ENCODE measurements at places on chromosomes 5 and 9.

GRCh38 chr9:95962936-95963335 is 87.4 kb downstream of the ERCC6L2 start:
- no peak for DNase-seq

DNA sequence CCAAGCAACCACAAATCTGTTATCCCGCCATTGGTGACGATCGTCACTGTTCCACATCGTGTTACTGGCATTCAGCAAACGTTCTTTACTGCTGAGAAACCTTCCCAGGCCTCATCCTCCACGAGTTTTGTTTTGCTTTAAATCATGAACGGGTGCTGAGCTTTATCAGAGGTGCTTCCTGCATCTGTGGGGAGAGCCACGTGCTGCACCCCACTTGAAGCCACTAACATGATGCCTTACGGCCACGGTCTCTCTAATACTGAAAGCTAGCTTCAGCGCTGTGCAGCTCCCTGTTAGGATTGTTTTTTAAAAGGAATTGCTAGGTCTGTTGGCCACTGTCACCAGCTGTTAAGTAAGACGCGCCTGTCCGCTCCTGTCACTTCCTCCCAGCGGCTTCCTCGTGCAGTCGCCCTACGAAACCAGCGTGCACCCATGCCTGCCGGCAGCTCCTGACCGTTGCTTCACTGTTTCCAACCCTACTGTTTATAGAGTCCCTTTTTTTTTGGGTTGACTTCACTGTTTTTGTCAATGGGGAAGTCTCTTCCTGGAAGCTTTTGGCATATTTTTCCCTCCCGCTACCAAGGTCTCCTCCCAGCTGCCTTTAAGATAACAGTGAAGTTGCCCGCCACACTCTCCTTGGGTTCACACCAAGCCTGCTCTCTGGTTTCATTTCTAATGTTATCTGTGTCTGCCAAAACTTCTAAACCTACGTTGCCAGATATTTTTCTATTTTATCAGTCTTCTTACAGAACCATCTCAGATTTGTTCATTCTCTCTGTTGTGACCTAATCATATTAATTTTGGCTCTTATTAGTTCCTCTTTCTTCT is 20.3 kb downstream of the LPCAT1 start:
- no peak for DNase-seq

GRCh38 chr5:41368158-41368557 is 142.2 kb downstream of the PLCXD3 start:
- no peak for DNase-seq

DNA sequence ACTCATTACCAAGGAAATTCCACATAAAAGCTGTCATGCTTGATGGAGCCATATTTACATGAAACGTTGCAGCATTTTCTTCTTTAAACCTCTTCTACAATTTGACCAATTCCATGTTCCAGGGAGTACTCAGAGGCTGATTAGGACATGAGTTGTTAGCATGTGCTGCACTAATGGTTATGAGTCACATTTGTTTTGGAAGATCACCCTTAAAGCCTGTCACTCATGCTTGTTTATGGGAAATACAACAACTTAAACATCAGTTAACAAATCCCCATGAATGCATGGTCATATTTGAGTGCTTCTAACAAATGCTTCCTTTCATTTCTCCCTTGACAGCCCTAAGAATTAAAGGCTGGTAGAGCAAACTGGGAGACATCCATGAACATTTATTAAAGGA is 156.1 kb downstream of the GHR start:
- DNase-seq, result no peak
